Fibroblast of skin of back (primary cell): ENCODE measurements at places on chromosomes 6 and 20.

DNA sequence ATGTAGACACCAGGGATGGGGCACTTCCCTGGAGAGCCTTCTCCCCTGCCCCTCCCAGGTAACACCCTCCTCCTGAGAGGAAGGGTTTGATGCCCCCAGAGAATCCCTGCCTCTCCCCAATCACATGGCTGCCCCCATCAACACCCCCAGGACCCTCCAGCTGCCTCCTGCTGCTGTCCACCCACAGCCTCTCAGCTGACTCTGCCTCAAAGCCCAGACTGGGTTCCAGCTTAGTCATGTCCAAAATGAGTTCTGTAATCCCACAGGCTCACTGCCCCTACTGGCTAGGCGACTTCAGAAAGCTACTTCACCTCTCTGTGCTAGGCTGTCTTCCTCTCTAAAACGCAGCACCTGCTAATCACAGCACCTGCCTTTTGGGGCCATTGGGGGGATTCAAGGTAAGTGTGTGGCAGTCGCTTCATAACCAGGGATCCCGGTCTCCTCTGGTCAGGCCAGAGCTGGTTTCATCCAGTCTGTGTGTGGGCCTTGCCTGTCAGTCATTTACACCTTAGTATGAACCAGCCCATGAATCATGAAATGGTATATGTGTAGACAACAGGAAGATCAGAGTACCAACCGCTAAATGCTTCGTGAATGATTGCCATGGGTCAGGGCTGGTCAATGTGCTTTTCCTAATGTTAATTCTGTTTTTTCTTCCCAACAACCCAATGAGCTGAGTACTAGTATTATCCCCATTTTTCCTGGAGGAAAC is 40.4 kb downstream of the TFEB start:
- DNase-seq: no peak

DNA sequence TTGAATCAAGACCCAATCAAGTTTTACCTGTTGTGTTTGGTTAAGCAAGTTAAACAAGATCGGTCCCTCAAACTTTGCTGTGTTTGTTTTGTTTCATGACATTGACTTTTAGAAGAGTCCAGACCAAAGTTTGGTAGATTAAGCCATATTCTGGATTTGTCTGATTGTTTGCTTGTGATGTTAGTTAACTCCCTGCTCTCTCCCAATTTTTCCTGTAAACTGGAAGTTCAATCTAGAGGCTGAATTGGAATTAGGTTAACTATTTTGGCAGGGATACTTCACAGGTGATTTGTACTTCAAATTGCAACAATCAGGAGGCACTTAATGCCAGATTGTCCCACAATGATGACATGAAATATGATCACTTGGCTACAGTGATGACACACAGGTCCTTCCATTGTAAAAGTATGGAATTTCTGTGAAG is 13.6 kb upstream of the SH3BGRL2 start:
- no peak for DNase-seq

- peak; percentile 76 for DNase-seq
Measured at GRCh38 chr6:45076217-45076930, 251.8 kb upstream of the RUNX2 start.

DNA sequence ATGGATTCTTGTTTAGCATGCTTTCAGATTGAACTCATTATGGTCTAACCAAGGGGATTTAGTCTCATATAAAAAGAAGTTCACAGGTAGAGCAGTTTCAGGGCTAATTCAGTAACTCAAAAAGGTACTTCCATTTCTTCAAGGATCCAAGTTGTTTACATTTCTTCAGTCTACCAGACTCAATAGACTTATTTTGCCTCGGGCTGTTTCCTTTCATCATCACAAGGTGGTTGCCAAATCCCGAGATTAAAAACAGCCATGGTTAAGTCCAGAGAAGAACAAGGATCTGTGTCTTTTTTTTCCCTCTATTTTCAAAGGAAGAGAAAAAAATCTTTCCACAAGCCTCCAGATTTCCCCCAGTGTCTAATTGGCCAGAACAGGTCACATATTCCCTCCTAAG is 69.8 kb upstream of the SNX9 start:
- DNase-seq: no peak

DNA sequence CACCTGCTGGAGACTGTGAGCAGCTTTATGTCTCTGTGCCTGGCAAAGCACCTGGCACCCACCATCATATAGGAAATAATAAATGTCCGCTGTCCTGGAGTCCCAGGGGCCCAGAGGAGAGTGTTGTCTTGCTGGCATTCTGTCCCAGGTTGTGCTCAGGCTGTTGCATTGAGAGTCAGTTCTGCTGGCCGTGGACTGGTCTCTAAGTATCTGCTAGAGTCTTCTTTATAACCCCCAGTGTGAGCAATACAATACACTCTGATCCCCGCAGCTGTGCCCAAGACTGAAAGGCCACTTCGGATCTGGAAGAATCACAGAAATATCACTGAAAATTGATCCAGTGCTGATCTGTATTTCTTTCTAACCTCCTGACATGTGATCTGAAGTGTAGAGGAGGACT is 38.3 kb upstream of the HINT3 start:
- no peak for DNase-seq

GRCh38 chr6:43086022-43086658 is 10.0 kb downstream of the PTK7 start:
- peak; percentile 18 for DNase-seq

DNA sequence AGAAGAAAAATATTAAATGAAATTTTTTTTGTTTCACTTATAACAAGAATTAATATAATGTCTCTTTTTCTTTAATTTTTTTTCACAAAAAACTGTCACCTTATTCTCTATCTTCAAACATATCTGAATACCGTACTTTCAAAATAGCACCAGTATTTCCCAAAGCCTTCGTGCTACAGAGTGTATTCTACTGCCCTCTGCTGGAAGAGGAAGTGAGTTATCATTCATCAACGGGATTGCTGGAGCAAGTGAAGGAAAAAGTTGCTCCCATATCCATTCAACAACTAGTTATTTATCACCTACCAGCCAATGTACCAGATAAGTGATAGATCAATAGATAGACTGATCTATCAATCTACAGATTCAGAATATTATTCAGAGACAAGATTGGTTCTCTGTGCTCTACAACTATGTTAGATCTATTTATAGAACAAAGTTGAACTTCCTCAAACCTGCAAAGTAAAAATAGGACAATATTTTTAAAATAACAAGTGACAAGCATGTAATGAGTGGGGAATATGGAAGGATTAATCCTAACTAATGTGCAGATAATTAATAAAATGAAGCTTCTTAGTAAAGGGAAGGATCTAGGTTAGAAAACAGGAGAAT is 26.7 kb upstream of the TFAP2B start:
- peak; percentile 32 for DNase-seq

- DNase-seq: no peak
Measured at GRCh38 chr6:35147026-35147425, 5.9 kb upstream of the TCP11 start.

DNA sequence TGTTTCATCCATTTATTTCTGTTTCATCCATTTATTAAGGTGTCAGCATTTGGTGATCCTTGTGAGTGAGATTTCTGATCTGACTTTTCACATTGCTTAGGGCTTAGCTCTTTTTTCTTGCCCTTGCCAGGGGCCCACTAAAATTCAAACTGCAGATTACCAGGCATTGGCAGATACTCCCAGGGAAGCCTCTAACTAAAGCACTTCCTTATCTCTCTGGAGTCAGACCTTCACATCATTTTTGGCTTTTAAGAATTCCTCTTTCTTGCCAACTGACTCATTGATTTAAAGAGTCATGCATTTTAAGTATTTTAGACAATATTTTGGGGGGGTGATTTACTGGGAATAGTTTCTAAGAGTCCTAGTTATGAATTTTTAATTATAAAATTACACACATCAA is 2.6 kb upstream of the WFDC8 start:
- DNase-seq: peak; percentile 2

DNA sequence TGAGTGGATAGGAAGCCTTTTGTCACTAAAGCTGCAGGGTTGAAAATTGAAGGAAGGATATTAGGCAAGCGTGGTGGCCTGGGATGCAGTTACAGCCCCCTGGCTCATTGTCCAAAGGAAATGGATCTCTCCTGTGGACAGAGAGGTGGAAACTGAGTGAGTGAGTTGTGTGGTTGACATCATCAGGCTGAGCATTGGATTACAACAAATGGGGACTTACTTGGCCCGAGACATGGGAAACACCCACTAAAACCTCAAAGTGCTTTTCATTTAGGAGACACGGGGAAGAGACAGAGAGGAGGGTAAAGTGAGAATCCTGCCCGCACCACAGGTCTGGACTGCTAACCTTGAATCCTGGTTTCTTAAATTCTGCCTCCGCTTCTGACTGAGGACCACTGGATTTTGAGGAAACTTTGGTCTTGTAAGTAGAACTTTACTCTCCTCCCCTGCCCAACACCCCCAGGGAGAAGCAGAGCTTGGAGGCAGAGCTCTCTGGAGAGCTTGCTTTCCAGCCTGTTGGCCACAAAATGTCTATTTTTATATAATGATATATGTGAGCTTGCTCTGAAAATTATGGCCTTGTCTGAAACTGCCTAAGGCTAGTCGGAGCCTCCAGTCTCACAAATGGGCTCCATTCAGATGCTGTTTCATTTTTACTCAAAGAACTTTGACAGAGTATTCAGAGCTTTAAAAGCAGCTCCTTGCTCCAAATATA is at the start of gene PKIG:
PKIG (plus strand) TSS at position 269 of the 715 bp plus-strand sequence. CDS start 31,978 bp downstream, outside the sequence.
- DNase-seq: peak; percentile 80

GRCh38 chr6:150314230-150315188 is 54.3 kb upstream of the IYD start:
- no peak for DNase-seq

DNA sequence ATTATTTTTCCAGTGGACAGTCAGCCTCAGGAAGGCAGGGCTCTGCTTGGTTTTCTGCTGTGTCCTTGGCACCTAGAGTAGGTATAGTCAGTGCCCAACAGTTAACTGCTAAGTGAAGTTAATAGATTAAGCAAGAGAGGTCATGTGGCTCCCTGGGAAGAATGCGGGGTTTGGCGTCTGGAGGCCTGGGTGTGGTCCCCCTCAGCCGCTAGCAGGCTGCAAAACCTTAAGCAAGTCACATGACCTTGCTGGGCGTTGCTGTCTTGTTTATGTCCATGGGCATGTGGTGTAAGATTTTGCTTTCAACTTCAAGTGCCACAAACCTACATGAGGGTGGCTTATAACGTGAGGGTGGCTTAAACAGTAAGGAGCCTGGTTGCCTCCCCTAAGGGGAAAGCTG is 75.5 kb upstream of the SCP2D1 start:
- DNase-seq: peak; percentile 32

GRCh38 chr6:43491750-43492661 is 14.6 kb downstream of the TJAP1 start:
- peak; percentile 77 for DNase-seq

DNA sequence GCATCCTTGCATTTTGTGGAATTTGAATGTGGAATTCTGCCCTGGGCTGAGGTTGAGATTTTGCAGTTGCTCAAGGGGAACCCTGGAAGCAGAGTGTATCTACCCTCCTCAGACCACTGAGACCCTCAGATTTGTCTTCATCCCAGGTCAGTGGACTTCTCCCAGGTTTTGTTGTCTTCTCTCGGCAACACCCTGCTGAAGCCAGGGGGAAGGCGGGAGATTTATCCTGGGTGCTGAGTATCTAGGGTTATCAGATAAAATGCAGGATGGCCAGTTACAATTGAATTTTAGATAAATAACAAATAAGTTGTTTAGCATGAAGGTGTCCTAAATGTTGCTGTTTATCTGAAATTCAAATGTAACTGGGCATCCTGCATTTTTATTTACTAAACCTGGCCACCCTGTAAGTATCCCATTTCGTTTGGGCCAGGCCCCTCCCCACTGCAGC is 43.0 kb downstream of the FGD2 start:
- DNase-seq: no peak

- no peak for DNase-seq
Measured at GRCh38 chr6:15994814-15995459, 133.9 kb upstream of the MYLIP start.

- peak; percentile 85 for DNase-seq
Measured at GRCh38 chr6:158050955-158051354, 69.3 kb downstream of the SYNJ2 start.

GRCh38 chr6:103895136-103895535 is 964.6 kb downstream of the HACE1 start:
- no peak for DNase-seq

- DNase-seq: no peak
Measured at GRCh38 chr20:8943631-8944030, 125.3 kb upstream of the PLCB4 start.

DNA sequence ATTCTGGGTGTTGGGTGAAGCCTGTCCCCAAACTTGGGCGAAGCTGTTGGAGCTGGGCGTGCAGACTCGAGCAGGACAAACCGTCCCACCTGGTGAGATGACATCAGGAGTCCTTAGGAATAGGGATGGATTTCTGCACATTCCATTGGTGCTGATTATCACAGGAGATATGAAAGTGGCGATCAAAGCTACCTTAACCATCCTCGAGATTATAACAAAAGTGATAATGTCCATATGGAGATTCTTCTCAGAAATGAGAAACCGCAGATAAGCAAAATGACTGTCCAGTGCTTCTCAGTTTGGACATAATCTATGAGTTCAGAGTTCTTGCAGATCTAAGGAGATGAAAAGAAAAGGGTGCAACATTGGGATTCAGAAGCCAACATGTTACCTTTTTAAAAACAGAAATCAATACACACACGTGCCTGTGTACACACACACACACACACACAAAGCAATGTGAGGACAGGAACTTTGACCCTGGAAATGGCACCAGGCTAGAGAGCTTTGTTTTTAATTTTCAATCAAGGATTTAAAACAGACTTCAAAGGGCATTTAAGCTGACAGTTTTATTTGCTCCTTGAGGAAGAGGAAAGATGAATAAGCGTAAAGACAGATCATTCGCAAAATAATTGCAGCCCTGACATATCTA is 165.4 kb downstream of the CD83 start:
- no peak for DNase-seq

- no peak for DNase-seq
Measured at GRCh38 chr6:36837022-36837339, 2.3 kb downstream of the CPNE5 start.

- no peak for DNase-seq
Measured at GRCh38 chr6:148311966-148312669, 30.5 kb upstream of the SASH1 start.

GRCh38 chr6:146111881-146112450 is 83.1 kb downstream of the GRM1 start:
- no peak for DNase-seq

DNA sequence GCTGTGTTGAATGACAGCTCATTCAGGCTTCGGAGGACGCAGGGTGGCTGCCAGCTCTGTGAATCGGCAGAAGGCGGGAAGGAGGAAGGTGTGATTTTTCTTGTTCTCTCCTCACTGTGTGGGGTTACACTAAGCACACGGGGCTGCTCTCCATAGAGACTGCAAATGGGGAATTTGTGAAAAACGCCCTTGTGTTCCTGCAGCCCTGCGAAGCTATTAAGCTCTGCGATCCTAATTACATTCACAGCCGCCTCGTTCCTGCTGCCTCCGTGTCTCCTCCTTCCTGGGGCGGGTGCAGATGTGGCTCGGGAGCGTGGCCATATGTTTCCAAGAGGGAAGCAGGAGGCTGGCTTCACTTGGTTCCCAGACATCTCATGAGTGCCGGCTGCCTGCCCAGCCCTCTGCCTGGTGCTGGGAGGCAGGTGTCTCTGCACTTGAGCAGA is 124.0 kb downstream of the TOX2 start:
- DNase-seq: no peak

DNA sequence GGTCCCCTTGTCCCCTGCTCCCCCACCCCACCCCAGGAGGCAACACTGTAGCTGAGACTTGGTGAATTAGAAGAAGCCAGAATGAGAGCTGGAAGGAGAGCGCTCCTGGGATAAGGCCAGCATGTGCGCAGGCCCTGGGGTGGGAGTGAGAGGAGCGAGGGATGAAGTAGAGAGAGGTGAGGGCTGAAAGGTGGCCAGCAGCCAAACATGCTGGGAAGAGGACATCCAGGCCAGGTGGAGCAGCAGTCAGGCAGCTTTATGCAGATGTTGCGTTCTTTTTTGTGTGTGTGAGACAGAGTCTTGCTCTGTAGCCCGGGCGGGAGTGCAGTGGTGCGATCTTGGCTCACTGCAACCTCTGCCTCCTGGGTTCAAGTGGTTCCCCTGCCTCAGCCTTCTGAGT is 2.2 kb upstream of the BPIFB1 start:
- DNase-seq: no peak
